ENCODE measurements at places on chromosomes 3 and 15.

GRCh38 chr3:12042638-12043037 is 38.5 kb downstream of the SYN2 start:
- no peak for DNase-seq

- DNase-seq, result no peak
Observed at GRCh38 chr3:72487078-72487765, 361.0 kb downstream of the SHQ1 start.

- DNase-seq, result no peak
Observed at GRCh38 chr15:63531586-63531985, 27.2 kb downstream of the USP3 start.

GRCh38 chr15:78340231-78341056 is at the start of gene CRABP1:
CRABP1 (plus strand) TSS chr15:78340353; CDS start chr15:78340429, 76 bp downstream.
- peak; percentile 88 for DNase-seq

- no peak for DNase-seq
Observed at GRCh38 chr3:170953736-170954135, 45.3 kb upstream of the EIF5A2 start.

DNA sequence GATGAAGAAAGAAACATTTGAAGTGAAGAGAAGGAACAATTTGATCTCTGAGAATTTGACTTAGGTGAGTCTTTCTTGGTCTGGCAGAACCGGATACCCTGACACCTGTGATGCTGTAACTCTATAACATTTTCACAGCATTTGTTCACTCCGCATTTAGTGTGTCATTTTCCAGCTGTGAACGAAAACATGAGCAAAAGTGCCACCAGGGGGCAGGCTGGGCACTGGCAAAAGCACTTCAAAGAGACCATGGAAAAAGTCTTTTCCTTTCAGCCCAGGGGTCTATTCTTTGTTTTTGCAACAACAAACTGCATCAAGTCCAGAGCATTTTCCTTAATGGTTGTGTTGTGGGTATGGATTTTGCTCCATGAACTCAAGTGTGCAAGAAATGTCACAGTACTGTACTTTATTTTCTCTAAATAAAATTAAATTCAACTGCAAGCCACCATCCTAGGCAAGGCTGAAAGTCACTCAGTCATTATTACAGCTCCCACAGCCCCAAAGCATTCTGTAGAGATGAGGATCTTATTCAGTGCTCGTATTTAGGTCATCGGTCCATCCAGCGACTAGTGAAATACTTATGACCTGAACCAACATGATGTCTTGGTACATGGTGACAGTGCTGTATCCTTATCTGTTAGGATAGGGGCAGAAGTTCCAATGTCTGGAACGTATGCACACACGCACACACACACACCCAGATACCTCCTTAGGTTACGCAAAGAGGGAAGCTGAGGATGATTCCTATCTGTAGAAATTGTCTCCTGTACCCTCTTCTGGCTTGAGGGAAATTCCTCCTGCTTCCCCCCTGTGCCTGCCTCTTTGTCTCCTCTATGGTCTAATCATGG is 125.5 kb downstream of the GADL1 start:
- DNase-seq, result peak; percentile 88

- DNase-seq, result peak; percentile 49
Observed at GRCh38 chr3:98980915-98981596, 79.6 kb upstream of the DCBLD2 start.

- peak; percentile 57 for DNase-seq
Observed at GRCh38 chr3:21909096-21909495, 158.1 kb upstream of the ZNF385D start.

DNA sequence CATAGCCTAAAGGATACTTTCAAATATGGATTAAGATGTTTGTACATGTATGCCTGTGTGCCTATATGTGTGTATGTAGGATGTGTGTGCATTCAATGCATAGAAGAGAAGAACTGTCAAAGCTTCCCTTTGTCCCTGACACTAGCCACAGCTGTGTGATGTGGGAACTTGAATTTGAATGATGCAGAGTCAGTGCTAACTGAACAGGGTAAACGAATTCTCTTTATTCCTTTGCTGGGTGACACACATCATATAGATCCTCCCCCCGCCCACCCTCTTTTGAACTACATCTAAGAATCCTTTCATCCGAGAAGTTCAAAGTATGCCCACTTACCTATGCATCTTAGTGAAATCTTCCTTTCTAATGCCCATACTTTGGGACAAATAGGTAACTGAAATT is 228.3 kb downstream of the GAP43 start:
- no peak for DNase-seq

DNA sequence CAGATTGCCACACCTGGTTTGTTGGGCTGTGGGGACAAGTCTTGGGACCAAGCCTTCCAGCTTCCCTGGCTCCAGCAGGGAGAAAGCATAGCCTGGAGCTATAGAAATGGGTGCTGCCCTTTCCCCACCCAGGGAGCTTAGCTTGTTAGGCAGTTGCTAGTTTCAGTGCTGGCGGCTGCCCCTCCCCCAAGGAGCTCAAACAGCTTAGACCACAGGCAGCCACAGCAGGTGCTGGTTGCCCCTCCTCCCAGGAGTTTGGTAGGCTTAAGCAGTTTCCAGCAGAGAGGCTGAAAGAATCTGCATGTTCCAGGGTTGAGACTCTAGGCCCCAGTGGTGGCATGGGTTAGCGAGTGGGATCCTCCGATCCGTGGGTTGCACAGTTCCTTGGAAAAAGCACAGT is 889.7 kb downstream of the IGSF11 start:
- DNase-seq, result no peak

- peak; percentile 44 for DNase-seq
Observed at GRCh38 chr3:184718431-184718830, 6.6 kb upstream of the MAGEF1 start.

DNA sequence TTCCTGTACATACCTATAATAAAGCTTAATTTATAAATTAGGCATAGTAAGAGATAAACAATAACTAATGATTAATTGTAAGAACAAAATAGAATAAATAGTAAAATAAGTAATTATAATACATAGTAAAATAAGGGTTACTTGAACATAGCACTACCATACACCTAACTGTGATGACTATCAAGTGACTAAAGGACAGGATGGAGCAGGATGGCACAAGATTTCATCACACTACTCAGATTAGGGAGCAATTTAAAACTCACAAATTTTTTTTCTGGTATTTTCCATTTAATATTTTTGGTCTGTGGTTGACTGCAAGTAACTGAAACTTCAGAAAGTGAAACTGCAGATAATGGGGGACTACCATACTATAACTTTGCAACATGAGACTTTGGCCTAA is 14.8 kb downstream of the RFX7 start:
- DNase-seq, result no peak

- DNase-seq, result no peak
Observed at GRCh38 chr15:86620157-86620556, 540.5 kb downstream of the AGBL1 start.

DNA sequence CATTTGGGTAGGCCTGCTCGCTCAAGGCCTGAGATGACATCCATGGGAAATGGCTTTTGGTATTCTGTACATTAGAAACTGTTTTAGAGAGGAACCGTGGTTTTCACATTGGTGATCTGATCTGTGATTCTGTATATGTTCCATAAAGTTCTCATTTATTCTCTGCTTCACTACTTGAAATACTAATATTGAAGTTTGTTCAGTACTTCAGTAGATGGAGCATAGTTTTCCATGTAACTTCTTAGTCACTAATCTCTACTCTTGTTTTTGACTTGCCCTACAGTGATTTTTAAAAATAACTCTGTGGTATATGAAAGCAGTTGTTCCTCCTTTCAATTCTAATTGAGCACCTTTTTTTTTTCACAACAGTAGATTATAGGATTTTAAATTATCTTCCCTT is 66.5 kb downstream of the MBNL1 start:
- no peak for DNase-seq

DNA sequence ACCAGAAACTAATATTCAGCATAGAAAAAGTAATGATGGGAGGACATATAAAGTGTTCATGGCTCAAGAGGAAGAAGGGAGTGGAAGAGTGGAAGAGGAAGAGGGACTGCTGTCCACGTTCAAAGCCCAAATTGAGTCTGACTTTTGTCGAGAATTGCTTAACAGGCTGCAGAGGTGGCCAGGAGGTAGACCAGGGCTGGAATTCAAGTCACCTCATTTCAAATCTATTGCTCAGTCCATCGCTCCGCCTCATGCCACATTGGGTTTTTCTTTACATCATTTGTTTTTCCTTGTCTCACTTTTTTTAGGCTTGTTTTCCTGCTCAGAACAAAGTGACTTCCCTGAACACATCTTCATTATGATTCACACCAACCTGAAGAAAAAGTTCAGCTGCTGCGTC is 97.0 kb downstream of the RPL39L start:
- DNase-seq, result no peak

GRCh38 chr3:184373422-184373821 is 4.6 kb downstream of the THPO start:
- DNase-seq, result no peak

DNA sequence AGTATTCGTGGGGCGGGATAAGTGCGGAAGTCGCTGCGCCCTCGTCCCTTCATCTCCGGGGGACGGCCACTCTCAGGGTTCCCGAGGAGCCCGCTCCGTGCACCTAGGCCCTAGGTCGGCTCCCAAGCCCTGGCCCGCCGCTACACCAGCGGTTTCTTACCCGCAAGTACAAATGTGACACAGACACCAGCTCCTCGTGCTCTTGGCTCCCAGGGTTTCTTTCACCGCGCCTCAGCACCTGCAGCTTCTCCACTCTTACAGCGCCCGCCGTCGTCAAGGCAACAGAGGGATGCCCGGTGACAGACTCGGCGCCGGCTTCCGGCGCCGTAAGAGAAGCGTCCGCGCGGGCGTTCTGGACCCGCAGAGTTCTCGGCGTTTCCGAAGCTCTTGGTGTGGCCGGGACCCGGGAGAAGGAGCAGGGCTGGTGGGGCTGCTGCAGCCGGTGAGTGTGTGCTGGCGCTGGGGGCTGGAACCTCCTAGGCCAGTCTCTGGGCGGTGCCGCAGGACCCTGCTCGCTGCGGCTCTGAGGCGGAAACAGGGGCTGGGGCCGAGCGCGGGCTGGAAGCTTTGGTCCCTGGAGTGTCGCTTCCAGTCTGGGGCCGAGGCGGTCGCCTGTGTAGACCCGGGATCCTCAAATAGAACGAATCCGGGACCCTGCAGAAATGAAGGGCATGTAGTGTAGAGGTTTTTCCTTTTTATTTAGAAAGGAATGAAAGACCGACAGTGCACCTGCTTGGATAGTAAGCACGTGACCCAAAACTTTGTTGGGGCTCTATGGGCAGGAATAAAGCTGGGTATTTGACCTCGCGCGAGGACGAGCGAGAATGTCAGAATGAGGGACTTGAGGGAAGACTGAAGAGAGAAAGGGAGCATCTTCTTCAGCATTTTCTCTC is 155.4 kb upstream of the GOLGA6L4 start:
- DNase-seq, result peak; percentile 89

DNA sequence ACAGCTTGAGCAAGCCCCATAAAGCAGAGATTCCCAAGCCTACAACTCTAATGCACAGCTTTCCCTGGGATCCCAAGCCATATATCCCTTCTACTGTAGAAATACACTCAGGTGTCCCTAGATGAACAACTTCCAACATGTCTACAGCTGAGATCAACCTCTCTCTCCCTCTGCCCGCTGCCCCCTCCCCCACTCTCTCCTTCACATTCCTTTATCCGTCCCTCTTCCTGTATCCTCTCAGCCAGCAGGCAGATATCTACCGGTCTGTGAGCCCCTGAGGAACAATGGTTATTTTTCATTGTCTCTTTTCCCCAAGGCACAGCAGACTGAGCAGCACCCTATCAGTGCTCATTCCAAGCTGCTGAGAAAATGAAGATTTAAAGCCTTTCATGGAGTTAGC is 138.6 kb downstream of the SUCLG2 start:
- DNase-seq, result no peak

DNA sequence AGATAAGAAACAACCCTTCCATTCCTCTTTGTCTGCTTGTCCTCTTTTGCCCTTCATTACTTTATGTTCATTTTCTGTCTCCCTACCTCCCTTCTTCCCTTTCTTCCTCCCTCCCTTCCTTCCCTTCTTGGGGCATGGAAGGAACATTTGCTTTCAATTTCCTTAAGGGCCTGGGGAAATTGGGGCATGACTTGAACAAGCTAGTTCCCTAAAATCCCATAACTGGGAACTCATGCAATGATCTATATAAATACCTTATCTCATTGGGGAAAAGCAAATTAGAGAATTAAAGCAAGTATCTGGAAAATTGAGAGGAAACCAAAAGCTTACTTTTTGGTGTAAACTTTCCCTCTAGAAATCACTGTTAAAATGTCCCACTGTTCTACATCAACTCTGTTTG is 35.7 kb downstream of the BOC start:
- peak; percentile 31 for DNase-seq

DNA sequence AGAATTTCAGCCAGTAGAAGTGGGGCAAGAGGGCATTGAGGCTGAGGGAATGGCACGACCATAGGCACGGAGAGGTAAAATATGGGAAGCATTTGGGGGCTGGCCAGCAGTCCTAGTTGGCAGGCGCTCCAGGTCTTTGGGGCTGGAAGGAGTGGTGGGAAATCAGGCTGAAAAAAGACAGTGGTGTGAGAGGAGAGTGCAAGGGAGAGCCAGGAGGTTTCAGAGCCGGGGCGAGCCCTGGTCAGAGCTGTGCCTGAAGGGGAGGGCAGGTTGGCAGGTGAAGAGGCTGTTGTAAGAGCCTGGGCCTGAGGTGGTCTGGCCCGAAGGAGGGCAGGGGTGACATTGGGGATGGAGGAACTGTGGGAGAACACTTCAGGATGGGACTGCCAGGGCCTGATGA is 1.6 kb upstream of the IDH3A start:
- DNase-seq, result no peak
